ENCODE measurements at places on chromosomes 2 and 18. TPM values are rescaled to one million over a fixed set of nuclear protein-coding genes. Genes with fewer than 3 reads are reported as not detected.

ANKRD36 gene
- total RNA-seq = 19.0 TPM

DNA sequence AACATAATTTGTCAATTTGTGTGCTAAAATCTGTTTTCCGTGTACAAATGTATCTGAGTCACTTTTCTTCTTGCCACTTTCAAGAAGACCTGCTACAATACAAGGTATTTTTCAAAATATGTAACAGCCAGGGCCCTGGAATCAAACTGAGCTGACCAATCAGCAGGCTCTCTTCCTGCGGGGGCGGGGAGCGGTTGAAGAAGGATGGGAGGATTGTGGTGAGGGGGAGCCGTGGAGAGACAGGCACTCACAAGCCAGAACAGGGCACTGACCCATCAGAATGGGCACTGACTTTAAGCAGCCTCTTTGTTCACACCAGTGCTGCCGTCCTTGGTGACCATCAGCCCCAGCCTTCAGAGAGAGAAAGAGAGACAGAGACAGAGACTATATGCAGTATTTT lies 40.6 kb upstream of the CCNYL1 start:
- no peak overlapping the region for H3K4me3 ChIP-seq
- no peak overlapping the region for H3K27ac ChIP-seq
- no peaks in the 10 kb centered on the region for H3K27me3 ChIP-seq
- no peaks in the 10 kb centered on the region for H3K36me3 ChIP-seq

GRCh38 chr2:43279317-43279840 lies 53.0 kb upstream of the ZFP36L2 start:
- no peak overlapping the region for H3K27ac ChIP-seq
- peaks cover 13% of the 10 kb centered on the region for H3K36me3 ChIP-seq
- H3K4me3 ChIP-seq = no peak overlapping the region
- no peaks in the 10 kb centered on the region for H3K27me3 ChIP-seq
- no peaks in the 10 kb centered on the region for H3K4me1 ChIP-seq

- H3K4me3 ChIP-seq = no peak overlapping the region
- H3K4me1 ChIP-seq = no peaks in the 10 kb centered on the region
- H3K27ac ChIP-seq = no peak overlapping the region
Observed at GRCh38 chr2:178530131-178530530, 49.9 kb downstream of the PLEKHA3 start.

ALPP gene
- total RNA-seq = not detected

DNA sequence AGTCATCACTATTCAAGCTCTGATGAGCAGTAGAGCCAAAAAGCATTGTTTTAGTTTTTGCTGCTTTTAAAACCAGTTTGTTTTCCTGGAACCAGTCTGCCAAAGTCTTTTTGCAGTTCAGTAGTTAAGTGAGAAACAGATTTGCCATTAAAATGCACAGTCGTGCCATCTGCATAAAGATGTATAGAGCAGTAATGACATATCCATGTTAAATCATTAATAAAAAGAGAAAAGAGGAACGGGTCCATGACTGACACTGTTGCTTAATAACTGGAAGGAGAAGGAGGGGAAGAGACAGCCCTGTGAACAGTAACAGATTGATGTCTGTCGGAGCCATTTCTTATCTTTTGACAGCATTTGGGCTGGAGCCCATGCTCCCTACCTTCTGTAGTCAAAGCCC lies 704.6 kb downstream of the SATB2 start:
- no peak overlapping the region for H3K27ac ChIP-seq
- H3K4me1 ChIP-seq = no peaks in the 10 kb centered on the region
- H3K27me3 ChIP-seq = no peaks in the 10 kb centered on the region
- H3K4me3 ChIP-seq = no peak overlapping the region

GRCh38 chr18:27685807-27686412 lies 491.0 kb downstream of the CDH2 start:
- no peaks in the 10 kb centered on the region for H3K4me1 ChIP-seq
- peak; percentile 14 for DNase-seq
- H3K27ac ChIP-seq = no peak overlapping the region
- no peaks in the 10 kb centered on the region for H3K27me3 ChIP-seq
- H3K4me3 ChIP-seq = no peak overlapping the region
